ENCODE measurements at places on chromosomes 1 and 21.
A peak's percentile ranks its signal among the peaks of the same experiment; 100 is the strongest.

DNA sequence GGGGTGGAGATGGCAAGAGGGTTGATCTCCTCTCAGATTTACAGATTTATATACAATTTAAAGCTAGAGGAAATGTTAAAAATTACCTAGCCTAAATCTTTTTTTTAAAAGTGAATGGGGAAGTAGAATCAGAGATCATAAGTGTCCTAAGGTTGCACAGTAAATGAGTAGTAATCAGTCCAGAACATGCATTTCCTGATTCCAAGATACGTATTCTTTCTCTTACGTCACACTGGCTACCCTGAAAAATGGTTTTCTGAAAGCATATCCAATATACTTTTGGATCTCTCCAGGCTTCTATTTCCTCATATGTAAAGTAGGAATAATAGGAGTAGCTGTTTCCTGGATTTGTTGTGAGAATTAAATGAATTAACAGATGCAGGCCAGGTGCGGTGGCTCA, 11.7 kb downstream of the GADD45A start:
- no peak for DNase-seq

DNA sequence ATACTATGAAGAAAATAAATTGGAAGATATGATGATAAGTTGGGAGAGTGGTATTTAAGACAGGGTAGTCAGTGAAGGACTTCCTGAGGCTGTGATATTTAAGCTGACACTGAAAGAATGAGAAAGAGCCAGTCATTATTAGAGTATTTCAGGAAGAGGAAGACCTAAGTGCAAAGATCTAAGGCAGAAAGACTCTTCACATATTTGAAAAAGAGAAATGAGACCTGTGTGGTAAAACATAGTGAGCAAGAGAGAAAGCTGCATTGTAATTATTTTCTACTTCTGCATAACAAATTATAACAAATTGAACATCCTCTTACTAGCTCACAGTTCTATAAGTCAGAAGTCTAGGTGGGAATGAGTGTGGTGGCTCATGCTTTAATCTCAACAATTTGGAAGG, 34.6 kb upstream of the DOCK7 start:
- no peak for DNase-seq

GRCh38 chr1:19688041-19688842, 23.6 kb downstream of the HTR6 start:
- DNase-seq: no peak

DNA sequence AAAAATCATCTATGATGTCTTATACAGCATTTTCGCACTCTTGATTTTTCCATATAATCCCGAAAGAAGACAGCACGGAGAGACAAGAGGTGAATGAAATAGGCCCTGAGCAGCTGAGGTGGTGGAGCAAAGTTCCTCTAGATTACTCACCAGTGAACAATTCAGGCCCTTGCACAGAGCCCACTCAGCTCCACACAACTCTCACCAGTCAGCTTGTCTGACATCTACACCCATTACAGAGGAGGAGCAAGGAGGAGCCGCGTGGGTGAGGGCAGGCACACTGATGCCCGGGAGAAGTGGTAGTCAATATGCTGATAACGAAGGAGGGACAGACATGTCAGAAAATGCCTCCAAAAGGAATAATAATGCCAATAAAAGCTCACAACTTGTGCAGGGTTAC, 59.9 kb downstream of the DNM3 start:
- DNase-seq: no peak

DNA sequence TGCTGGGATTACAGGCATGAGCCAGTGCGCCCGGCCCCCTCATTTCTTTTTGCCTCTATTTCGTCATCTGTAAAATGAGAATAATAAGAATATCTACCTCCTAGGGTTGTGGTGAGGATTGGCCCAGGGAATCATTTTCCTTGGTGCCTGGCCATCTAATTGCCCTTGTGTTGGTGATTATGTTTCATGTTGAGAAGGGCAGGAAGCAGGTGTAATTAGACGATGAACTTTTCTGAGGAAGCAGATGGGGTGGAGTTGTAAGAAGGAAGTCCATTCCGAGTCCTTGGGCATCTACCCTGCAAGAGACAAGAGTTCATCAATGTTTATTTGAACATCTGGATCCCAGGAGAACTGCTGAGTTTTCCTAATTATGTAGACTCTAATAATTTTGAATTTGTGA, 38.7 kb upstream of the NEK2 start:
- DNase-seq: no peak

GRCh38 chr1:210688512-210689234, 360.0 kb downstream of the HHAT start:
- DNase-seq: no peak

- no peak for DNase-seq
Observed at GRCh38 chr1:24526940-24527542, 24.4 kb downstream of the RCAN3 start.

- DNase-seq: peak; percentile 49
Observed at GRCh38 chr1:90402893-90403849, 313.9 kb downstream of the BARHL2 start.

DNA sequence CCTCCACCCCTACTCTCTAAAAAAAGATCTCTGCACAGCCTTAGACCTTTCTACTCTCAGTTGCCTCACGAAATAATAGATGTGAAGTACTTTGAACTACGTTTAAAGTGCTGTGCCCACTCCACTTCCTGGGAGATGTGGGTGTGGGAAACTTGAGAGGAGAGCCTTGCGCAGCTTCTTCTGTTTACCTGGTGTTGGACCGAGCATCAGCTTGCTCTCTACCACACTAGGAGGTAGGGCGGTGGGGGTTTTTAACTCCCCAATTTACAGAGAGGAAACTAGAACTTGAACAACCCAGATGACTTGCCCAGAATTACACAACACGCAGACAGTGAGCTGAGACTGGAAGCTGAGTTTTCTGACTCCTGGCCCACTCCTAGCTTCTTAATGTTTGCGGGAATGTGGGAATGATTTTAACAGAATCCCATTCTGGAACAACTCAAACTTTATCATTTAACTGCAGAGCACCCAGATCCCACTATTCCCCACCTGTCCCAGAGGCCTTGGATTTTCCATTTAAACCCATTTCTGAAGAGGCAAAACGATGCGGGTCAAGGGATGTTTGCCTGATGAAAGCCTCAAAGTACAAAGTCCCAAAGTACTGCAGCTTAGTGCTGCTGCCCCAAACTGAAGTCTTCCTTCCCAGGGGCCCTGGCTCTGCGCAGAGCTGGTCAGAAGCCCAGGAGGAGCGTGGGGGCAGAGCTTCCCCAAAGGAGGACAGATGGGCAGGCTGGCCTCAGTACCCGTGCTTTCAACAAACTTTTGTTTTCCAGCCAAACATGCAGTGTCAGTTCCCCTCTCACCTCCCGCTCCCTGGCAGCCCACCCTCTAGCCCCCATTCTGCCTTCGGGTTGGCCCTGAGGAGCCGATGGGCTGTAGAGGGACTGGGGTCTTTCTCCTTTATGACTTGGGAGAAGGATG, 19.0 kb downstream of the BTG2 start:
- no peak for DNase-seq

GRCh38 chr1:228004856-228005462, 1.8 kb upstream of the WNT3A start:
- DNase-seq: no peak

DNA sequence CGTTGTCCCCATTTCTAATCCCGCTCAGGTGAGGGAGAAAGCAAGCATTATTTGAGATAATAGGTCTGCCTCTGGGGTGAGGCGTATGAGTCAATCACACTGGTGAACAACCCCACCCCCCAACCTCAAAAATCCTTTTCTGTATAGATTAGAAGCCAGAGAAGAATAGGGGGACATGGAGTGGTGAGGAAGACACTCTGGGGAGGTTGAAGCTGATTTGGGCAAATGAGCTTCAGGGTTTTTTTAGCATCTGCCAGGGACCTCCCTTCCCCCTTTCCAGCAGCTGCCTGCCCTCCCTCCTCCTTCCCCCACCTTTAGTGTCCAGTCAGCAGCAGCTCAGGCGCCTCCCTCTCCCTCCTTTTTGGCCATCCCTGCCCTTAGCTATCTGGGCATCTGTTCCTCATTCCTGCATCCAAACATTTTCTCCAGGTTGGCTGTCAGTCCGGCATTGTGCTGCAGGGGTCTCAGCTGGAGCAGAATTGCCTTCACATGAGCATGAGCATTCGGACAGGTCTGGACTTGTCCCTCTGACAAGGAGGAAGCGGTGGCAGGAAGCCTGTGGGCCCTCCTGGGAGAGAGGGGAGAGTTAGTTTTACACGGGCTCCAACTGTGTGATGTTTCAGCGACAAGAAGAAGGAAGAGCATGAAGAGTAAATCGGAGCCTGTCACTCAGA, 30.8 kb upstream of the PTGFRN start:
- peak; percentile 94 for DNase-seq

DNA sequence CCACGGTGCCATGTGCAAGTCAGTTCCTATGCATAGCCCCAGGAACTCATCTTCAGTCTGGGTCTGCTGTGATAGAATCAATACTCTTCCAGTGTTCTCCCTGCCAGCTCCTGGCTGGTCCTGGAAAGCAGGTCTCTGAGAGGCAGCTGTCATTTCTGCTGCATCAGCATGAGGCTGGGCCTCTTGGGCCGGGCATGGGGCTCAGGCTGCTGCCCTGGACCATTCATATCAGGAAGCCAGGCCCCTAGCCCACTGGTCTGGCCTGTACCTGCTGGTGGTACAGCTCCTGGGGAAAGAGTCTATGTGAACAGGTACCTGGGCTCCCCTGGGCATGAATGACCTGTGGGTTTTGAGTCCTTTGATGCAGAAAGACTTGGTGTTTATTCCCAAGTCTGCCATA, 173.6 kb upstream of the CSF3R start:
- no peak for DNase-seq

- DNase-seq: no peak
Observed at GRCh38 chr1:36944883-36945282, 89.4 kb downstream of the GRIK3 start.

GRCh38 chr1:181793831-181794230, 267.7 kb downstream of the ZNF648 start:
- no peak for DNase-seq

- no peak for DNase-seq
Observed at GRCh38 chr21:41713495-41714281, 53.2 kb downstream of the RIPK4 start.

DNA sequence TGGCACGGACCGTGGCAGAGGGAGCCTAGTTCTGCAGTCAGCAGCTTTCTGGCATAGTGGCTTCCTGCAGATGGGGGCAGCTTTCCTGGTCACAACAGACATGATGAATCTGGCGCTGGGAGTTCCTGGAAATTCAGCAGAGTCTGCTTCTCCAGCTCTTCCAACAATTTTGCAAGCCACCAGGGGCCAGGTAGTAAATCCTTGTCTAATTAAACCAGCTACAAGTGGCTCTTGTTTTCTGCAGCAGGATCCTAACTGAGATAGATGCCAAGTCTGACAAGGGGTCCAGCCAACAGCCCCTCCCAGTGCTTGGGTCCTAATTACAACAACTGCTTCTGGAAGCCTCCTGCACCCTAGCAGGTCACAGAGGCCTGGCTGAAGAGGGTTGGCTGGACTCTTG, 35.8 kb downstream of the TRIM62 start:
- no peak for DNase-seq

DNA sequence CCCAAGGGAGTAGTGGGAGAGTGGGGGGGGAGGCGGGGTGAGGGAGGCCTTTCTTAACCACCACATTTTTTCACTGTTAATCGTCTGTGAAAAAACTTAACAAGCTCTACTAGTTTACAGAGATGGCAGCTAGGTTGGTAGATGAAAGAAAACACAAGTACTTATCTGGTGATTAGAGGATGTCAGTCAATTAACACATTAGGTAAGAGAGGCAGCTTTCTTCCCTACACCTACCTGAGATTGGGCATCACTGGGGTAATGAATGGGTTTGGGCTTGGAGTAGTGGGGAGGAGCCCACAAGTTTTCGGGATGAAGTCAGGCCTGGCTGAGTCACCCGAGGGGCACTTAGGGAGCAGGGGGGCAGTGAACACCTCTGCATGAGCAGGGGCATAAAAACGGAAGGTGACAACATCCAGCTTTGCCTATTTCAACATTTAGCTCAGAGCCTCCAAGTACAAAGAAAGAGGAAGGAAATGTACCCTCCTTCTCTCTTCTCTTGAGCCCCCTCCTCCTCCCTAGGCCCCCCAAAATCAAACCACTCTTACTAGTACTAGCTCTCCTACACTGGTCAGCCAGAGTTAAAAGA, 2.5 kb downstream of the LBR start:
- DNase-seq: no peak

- DNase-seq: no peak
Observed at GRCh38 chr1:38867208-38867607, 5.9 kb downstream of the MYCBP start.

DNA sequence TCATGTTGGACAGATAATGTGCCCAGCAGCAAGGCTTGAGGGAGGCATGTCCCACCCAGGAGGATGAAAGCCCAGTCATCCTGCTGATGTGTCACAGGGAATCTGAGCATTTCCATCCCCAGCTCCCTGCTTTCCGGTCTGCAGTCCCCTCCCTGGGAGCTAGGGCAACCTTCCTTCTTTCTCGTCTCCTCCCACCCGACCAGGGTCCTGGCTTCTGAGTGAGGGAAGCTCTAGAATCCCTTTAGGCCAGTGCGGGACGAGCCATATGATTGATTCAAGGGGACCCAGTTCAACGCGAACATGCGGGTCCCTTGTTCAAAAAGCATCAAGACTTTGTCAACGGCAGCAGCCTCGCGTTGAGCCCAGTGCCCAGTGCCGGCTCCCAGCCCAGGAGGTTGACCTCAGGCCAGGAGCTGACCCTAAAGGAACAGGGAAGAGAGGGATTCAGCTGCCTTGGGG, 96.7 kb upstream of the TMPRSS2 start:
- DNase-seq: no peak
